ENCODE measurements at places on chromosomes 6 and 20.

DNA sequence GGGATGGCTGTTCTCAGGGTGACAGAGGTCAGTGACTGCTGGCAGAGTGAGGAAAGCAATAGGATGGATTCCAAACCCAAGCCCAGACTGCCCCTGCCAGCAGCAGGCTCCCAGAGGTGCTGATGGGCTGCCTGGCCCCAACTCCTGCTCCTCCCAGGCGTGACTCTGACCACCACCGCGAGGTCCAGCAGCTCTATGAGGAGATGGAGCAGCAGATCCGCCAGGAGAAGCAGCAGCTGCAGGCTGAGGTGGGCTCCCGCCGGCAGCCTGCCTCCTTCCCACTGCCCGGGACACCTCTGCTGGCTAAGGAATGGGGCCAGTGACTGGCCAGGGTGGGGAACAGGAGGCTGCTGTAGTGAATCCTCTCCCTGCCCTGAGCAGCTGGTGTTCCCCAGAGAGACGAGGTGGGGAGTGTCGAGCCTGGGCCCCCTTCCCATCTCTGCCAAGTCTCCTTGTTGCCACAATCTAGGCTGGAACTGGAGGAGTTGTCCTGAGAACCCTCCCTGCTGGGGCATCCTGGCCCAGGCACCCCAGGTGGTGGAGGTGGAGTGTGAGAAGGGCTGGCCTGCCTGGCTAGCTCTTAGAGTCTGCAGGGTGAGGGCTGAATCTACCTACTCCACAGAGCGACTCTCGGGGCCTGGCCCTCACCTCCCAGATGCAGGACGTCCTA lies 20.4 kb downstream of the RAB44 start:
- DNase-seq: no peak

DNA sequence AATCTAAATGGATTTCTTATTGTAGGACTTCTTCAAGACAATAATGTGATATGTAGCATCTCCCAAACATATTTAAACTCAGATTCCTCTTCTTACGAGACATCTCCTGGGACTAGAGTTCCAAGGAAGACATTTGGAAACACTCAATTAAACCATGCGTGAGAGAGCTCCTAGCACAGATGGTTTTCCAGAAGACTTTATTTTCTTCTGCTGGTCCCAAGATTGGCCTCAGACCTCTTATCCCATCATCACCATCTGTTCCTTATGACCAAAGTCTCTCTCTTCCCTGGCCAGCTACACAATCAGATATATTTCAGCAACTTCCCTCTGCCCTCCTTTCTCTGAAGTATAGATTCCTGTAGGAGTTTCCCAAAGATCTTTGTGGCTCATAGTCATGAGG lies 93.2 kb upstream of the JARID2 start:
- no peak for DNase-seq

GRCh38 chr20:37627767-37628130 lies 66.1 kb upstream of the CTNNBL1 start:
- DNase-seq: no peak

DNA sequence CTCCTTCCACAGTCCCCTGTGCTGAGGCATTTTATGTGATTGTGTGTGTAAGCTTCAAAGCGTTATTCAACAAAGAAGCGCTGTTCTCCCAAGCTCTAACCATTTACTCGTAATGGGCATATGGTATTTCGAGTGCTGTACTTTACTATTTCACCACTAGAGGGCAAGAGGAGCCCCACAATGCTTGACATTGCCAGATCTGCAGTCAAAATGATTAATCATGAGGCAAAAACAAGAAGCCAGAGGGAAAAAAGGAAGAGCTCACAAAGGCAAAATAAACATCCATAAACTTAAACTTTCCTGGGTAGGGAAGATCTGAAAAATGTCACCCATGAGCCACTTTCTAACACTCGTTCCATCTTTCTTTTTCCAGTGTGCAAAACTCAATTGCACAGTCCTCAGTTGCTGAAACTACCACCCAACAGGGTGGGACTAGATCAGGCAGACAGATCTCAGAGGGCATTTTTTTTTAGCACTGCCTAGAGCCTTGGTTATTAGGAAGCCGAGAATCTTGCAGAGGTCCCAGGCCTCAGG lies 215.0 kb upstream of the PLCB4 start:
- DNase-seq: no peak

DNA sequence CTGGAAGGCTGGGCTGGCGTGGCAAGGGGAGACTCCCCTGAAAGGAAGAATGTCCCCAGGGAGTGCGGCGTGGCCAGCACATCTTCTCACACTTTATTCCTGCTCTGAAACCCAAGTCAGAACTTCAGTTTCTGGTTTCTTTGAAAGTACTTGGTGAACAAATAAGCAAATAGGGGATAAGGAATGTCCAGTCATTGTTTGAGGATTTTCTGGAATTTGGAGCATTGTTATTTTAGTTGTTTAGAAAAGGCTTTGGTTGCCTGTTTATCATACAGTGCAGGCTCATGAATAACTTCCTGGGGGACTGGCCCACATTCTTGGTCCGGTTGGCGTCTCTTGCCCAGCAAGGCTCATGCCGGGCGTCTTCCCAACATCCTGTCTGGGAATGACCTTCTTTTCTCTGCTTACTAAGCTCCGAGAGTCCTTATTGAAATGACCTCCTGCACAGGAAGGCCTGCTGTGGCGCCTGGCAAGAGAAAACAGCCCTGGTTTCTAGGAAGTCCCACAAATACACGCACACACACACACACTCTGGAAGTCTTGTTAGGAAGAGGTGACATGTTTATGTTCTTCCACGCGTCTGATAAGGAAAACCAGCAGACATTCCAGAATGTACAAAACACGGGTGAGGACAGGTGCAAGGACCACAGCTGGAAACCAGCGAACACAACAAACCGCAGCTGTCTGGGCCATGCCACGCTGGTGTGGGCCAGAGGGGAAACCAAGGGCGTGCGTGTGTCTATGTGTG lies 71.9 kb downstream of the TMEM170B start:
- no peak for DNase-seq

DNA sequence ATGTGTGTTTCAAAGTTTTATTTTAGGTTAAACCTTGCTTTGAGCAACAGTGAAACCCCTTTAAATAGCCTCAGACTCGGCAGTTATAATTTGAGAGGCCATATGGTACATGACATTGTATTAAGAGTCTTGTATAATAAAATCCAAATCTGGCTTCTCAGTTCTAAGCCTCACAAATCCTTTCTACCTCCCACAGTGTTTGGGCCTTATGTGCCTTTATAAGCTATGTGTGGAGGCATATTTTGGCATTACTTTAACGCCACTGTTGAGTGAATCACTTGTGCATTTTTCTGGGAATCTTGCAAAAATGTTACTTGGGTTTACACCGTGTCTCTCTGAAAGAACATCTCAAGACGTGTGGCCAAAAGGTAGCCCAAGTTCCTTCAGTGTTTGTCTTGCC lies 152.4 kb downstream of the COL9A1 start:
- DNase-seq: no peak
